ENCODE measurements at places on chromosomes 5 and 9.

- no peak for DNase-seq
Observed at GRCh38 chr5:74040811-74041491, 415.0 kb downstream of the ARHGEF28 start.

- no peak for DNase-seq
Observed at GRCh38 chr5:117539692-117540091, 965.1 kb upstream of the SEMA6A start.

DNA sequence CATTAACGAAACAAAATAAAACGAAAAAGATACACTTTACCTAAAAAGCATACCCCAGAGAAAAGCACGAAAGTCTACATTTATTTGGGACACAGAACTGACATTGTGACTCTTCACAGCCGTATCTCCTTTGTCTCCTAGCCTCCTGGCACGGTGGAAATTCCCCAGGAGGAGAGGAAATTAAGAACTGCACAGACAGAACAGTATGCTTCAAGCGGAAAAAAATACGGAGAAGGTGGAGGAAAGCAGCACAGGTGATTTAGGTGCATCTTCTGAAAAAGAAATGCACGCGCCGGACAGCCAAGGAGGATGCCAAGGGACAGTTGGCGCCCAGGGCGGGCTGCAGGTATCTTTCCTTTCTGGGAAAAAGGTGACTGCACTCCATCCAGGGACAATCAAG lies 32.0 kb downstream of the DDX31 start:
- no peak for DNase-seq

GRCh38 chr5:96718635-96719077 lies 56.5 kb downstream of the CAST start:
- no peak for DNase-seq

DNA sequence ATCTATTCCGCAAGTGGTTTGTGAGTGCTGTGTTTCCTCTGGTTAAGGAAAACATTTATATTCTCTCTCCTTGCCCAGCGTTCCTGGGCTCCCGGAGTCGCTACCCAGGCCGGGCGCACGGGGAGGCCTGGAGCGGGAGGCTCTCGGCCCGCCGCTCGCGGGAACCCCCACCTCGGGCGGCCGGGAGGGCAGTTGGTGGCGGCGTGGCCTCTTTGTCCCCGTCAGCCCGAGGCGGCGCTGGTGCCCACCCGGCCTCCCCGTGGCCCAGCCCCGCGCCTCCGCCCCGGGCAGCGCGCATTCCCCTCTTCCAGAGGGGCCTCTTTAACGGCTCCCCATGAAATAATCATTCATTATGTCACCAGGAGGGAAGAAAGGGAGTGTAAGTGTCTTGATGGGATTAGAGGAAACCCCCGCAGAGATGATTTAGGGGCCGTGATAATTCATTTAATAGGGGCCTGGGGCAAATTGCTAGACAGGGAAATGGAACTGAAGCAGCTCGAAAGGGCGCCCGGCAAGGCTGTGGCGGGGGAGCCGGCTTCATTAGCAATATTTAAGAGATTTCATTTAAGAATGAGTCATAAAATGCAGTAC lies 181.9 kb upstream of the TBCA start:
- DNase-seq, result no peak

DNA sequence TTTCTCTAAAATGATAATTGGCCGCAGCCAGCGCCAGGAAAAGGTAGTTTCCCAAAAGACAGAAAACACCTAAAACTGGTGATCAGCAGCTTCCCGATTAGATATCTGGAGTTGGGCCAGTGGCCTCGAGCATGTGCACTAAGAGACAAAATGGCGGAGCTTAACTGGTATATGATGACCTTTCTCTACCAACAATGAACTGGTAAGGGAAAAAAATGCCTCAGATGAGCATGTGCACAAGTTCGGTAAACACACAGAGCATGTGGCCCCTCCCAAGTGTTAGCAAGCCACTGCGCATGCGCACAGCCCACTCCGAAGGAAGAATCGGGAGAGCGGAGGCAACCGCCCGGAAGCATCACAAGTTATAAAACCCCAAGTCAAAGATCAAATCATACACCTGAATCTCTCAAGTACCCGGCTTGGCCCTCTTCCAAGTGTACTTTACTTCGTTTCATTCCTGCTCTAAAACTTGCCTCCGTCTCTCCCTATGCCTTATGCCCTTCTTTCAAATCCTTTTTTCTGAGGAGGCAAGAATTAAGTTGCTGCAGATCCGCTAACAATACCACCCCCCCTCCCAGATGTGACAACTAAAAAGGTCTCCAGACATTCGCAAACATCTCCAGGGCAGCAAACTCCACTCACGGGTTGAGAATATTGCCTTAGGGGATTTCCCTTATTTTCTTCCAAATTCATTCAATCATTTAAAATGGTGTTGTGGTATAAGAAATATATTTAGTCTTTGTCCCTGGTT lies 15.0 kb upstream of the PTBP3 start:
- peak; percentile 71 for DNase-seq

GRCh38 chr5:132176521-132176945 lies 51.1 kb downstream of the P4HA2 start:
- no peak for DNase-seq

- DNase-seq, result no peak
Observed at GRCh38 chr9:5609226-5609596, 19.7 kb upstream of the RIC1 start.

DNA sequence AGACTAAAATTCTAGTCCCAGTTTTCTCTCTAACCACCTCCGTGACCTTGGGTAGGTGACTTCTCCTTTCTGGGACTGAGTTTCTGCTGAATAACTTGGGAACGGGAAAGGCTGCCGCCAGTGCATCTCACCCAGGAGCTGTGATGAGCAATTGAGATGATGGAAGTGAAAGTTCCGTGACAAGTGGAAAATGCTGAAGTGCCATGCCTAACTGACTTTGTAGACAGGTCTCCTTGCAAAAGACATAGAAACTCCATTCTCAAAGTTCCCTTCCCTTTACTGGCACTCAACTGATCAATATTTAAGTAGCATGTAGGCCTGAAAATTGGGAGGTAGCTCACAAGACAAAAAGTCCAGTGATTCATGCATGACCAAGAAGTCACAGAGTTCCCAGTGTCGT lies 6.3 kb upstream of the ADAM19 start:
- no peak for DNase-seq

- no peak for DNase-seq
Observed at GRCh38 chr5:160387445-160387844, 12.4 kb downstream of the FAM200C start.

- DNase-seq, result no peak
Observed at GRCh38 chr5:164336906-164337305, 831.5 kb downstream of the MAT2B start.

- DNase-seq, result no peak
Observed at GRCh38 chr9:98912450-98912849, 31.3 kb upstream of the COL15A1 start.

Measured in activated T-cell treated with anti-CD3 and anti-CD28 coated beads for 24 hours (primary cell).